ENCODE measurements at places on chromosomes 11 and 22.

DNA sequence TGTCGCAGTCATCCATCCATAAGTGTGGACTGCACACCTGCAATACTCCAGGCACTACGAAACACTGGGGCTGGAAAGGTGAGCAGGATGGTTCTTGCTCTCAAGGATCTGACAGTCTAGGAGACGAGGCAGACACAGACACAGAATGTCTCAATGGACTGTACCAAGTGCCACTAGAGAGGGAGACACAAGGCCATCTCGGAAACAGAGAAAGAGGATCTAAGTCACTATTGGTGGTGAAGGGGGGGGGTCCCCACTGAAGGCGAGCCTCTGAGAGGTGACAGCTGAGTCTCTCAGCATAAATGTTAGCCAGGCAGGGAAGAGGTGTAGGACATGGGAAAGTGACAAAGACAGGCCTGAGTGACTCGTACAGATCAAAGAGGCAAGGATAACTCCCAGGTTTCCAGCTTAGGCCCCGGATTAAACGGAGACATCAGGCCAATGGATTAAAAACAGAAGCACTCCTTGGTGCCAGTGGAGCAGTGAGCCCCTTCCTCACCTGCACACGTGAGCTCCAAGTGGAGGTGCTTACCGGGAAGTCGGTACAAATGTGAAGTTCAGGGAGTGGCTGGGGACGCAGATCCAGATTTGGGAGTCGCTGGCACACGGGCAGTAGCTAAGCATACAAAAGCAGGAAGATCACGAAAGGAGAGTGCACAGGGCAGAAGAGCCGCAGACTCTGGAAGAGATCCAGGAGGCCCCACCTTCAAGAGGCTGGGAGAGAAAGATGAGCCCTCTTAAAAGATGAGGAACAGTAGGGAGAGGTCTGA, 117.2 kb downstream of the MICAL3 start:
- no peak for DNase-seq

- peak; percentile 34 for DNase-seq
Measured at GRCh38 chr11:10934293-10934860, 76.5 kb upstream of the ZBED5 start.

- no peak for DNase-seq
Measured at GRCh38 chr11:72573855-72574445, 100.3 kb downstream of the PDE2A start.

DNA sequence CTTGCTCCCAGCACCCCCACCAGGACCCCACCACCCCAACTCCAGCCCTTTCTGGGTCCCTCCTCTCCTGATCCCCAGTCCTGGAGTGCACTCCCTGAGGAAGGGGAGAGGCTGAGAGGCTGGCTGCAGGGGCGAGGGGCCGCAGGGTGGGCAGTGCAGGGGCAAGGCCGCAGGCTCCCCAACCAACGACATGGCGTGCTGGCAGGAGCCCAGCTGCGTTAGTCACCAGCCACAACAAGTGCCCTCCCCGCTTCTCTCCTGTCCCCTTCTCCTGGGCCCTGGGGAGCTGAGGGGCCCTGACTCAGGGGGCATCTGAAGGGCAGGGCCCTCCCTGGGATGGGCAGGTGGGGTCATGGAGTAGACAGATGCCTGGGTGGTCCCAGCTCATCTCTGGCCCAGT, 2.3 kb downstream of the CABP7 start:
- DNase-seq: no peak

GRCh38 chr11:61109671-61110070, 7.4 kb downstream of the CD5 start:
- no peak for DNase-seq

- no peak for DNase-seq
Measured at GRCh38 chr11:78212586-78213371, 24.1 kb downstream of the USP35 start.

- peak; percentile 81 for DNase-seq
Measured at GRCh38 chr11:65780770-65781151, at the start of gene AP5B1. AP5B1 (minus strand) TSS chr11:65780976; CDS start chr11:65780591, 385 bp downstream.

DNA sequence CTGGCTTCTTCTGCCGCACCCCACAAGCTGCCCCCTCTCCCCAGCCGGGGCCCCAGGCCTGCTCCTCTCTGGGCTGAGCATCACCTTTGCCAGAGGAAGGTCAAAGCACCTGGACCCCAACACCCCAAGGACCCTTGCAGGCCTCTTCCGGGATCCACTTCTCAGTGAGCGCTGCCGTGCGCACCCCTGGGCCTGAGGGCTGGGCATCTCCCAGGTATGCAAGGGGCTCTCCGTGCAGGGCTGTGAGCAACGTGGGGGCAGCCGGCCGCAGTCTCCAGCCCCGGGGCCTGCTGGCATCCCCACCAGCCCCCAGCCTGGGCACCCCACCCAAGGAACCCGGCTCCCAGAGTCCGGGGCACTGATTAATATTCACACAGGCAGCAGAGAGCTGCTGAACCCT, 64.0 kb downstream of the BRD1 start:
- no peak for DNase-seq

DNA sequence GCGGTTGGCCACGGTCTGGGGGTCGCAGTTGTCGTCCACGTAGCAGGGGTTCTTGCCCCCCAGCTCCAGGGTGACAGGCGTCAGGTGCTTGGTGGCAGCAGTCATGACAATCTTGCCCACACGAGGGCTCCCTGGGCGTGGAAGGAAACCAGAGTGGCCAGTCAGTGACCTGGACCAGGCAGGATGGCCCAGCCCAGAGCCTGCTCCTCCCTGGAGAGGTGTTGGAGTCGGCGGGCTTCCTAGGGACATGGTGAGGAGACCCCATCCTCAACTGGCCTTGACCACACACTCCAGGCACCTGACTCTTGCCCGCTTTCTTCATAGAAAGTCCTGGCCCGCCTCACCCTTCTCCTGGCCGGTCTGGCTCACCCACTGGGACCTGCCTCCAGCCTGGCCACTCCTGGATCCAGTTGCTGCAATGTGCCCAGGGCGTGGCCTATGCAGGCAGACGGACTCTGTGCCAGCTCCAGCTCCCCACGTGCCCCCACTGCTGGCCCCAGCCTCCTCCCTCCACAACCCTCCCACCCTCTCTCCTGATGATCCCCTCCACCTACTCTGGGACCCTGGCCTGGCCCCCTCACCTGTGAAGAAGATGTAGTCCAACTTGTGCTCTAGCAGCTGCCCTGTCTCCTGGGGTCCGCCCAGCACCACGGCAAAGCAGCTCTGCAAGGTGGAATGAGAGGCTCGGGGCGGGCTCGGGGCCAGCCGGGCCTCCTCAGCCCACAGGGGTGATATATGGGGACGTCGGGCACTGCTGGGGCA, 8.7 kb downstream of the ALDH3B2 start:
- no peak for DNase-seq

- no peak for DNase-seq
Measured at GRCh38 chr22:42061041-42061440, 9.6 kb downstream of the NAGA start.

- DNase-seq: no peak
Measured at GRCh38 chr22:37163096-37163489, 13.4 kb upstream of the IL2RB start.

GRCh38 chr22:25449781-25450317, 114.6 kb upstream of the GRK3 start:
- DNase-seq: no peak
